ENCODE measurements at places on chromosomes 7 and 10.
A peak's percentile ranks its signal among the peaks of the same experiment; 100 is the strongest.

DNA sequence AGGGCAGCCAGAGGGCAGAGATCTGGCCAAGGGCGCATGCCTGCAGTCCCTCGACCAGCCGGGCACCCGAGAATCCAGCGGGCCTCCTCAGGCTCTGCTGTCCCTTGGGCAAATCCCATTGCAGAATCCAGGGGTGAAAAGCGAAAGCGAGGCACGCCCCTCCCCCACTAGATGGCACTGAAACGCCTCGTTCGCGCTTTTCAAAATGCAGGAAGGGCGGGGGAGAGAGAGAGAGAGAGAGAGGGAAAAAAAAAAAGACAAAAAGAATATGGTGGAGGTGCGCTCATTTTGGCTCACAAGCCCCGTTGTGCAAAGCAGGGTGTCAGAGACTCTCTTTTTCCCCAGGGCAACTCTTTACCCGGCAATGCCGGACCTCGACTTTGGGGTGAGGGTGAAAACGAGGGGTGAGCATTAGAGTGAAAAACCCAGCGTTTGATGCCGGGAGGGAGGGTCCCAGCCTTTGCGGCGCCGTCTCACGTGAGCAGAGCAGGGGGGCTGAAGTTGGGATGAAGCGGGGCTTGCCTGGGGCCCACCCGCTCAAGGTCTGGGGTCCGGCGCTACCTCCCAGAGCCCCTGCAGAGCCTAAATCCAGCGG, 2.5 kb upstream of the TMEM178B start:
- DNase-seq = peak; percentile 14

DNA sequence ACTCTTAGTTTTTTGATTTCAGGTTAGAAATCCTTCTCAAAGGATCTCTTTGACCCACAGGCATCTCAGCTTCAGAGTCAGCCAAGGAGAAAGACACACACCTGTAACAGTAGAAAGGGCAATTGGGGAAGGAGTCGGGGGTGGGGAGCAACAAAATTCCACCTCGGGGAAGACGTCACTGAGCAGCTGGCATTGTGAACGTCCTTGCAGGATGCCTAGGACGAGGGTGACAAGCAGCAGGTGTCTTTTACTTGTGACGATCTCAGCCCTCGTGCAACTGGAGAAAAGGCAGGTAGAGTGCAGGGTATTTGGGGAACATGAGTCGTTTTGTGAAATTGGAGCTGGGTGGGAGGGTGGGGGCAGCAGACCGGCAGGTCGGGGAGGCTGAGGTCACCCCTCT, 627.0 kb downstream of the ACTR3B start:
- no peak for DNase-seq

GRCh38 chr7:47763063-47763974, 181.4 kb upstream of the TNS3 start:
- peak; percentile 95 for DNase-seq

- no peak for DNase-seq
Observed at GRCh38 chr10:29414501-29414900, 125.6 kb downstream of the LYZL1 start.

DNA sequence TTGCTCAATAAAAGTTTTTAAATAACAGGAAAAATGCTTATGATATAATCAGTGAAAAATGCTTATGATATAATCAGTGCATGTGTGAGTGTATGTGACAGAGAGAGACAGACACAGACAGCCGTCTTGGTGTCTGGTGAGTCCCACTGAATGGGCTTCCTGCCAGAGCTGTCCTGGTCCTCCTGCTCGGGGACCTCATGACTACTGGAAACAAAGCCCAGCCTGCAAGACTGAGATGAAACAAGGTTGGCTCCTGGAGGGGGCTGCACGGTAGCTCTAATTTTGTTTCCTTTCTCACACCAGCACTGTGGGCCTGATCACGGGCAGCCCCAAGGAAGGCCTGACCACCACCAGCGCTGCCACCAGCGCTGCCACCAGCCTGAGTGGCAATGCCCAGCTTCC, 57.3 kb downstream of the NRP1 start:
- peak; percentile 87 for DNase-seq

- peak; percentile 63 for DNase-seq
Observed at GRCh38 chr7:55104712-55105433, 86.1 kb downstream of the EGFR start.

GRCh38 chr7:2687338-2687869, 598 bp upstream of the AMZ1 start:
- DNase-seq = peak; percentile 88

- DNase-seq = no peak
Observed at GRCh38 chr10:47241946-47242867, 57.8 kb upstream of the GDF10 start.

Data from EH (cell line).